Endodermal cell (in vitro differentiated cells): ENCODE measurements at places on chromosomes 13 and 19.
A peak's percentile ranks its signal among the peaks of the same experiment; 100 is the strongest.

GRCh38 chr19:38735257-38735686 is 9.0 kb downstream of the CAPN12 start:
- peaks cover 25% of the 10 kb centered on the region for H3K36me3 ChIP-seq
- DNase-seq, result peak; percentile 92
- H3K4me3 ChIP-seq, result peak overlapping the region; percentile 60
- H3K27ac ChIP-seq, result no peak overlapping the region

GRCh38 chr19:15358918-15359317 is 20.7 kb downstream of the AKAP8 start:
- H3K27me3 ChIP-seq, result no peaks in the 10 kb centered on the region
- peaks cover 67% of the 10 kb centered on the region for H3K36me3 ChIP-seq
- H3K27ac ChIP-seq, result no peak overlapping the region
- no peaks in the 10 kb centered on the region for H3K4me1 ChIP-seq

DNA sequence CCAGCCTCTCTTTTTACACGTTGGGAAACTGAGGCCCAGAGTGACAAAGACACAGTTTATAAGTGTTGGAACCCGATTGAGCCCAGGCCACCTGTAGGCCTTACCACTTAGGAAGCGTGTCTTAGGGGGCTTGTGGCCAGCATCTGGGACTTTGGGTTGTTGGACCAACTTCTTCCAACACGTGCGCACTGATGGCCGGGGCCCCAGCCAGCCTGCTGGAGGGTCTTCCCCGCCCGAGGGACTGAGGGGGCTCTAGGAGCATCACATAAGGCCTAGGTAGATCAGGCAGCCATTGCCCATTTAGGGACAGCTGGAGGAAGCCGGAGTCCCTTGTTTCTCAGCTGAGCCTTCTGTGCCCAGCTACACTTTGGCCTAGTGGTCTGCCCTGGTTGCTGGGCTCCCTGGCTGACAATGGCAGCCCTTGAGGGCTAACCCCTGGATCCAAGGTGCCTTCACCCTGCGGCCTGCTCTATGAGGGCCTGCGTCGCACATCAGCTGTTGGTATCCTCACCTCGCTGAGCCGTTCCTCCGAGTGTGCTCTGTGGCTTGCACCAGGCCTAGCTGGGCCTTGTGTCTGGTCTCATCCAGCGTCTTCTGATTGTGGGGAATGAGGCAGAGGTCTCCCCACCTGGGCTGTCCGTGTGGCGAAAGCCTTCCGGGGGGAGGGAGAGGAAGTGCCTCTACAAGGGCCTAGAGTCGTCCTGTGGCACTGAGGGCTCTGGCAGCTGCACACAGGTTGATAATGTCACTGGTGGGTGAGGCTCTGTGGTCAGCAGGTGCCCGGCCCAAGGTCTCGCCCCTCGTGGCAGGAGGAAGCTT is 1.2 kb downstream of the RAB11B start:
- peak overlapping the region; percentile 79 for H3K4me3 ChIP-seq
- H3K27me3 ChIP-seq, result no peaks in the 10 kb centered on the region

DNA sequence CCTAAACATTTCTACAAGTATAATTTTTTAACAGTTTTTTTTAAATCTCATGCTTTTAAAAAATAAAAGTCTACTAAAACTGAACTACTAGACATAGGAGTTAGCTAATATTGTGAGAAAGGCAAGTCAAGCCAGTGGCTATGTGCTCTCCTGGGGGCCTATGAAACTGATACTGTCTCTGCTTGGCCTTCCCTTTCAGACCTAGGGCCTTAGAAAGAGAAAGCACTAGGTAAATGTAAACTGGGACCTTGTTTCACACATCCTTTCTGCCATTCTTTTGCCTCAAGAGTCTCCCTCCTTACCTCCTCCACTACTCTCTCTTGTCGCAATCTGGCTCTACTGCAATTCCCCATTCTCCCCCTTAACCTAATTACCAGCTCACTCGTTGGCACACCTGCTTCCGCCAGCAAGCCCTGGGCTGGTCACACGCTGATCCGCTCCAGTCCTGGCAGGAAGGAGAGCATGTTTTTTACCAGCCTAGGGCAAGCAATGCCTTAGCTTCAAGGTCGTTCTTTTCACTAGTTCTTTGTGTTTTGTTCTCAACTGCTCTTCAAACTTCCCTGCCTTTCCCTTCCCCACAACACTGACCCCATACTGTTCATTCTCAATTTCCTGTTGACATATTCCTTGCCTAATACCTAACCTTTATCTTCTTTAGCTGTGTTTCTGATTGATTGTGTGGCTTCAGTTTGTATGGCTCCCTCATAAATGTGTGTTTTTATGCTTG is 23.1 kb downstream of the TBC1D4 start:
- no peak overlapping the region for H3K27ac ChIP-seq
- peak; percentile 59 for DNase-seq
- peaks cover 66% of the 10 kb centered on the region for H3K27me3 ChIP-seq
- H3K4me1 ChIP-seq, result no peaks in the 10 kb centered on the region

DNA sequence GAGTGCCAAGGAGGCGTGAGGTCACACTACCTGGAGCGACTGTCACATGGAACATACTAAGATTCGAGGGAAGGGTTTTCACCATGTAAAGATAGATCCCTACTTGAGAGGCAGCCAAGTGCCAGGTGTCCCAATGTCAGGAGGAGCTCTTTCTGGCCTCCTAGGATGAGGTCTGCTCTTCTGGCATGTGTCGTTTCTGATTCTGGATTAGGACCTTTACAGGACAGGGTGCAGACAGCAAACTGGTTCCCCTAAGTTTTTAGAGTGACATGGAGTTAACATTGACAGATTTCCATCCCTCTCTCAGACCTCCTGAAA is 75.3 kb downstream of the ZNF536 start:
- DNase-seq, result no peak
- no peaks in the 10 kb centered on the region for H3K36me3 ChIP-seq
- H3K27ac ChIP-seq, result no peak overlapping the region
- H3K4me1 ChIP-seq, result no peaks in the 10 kb centered on the region

GRCh38 chr19:58304748-58305064 is 471 bp upstream of the ERVK3-1 start:
- DNase-seq, result no peak
- H3K27ac ChIP-seq, result no peak overlapping the region
- H3K4me3 ChIP-seq, result peak overlapping the region; percentile 98

DNA sequence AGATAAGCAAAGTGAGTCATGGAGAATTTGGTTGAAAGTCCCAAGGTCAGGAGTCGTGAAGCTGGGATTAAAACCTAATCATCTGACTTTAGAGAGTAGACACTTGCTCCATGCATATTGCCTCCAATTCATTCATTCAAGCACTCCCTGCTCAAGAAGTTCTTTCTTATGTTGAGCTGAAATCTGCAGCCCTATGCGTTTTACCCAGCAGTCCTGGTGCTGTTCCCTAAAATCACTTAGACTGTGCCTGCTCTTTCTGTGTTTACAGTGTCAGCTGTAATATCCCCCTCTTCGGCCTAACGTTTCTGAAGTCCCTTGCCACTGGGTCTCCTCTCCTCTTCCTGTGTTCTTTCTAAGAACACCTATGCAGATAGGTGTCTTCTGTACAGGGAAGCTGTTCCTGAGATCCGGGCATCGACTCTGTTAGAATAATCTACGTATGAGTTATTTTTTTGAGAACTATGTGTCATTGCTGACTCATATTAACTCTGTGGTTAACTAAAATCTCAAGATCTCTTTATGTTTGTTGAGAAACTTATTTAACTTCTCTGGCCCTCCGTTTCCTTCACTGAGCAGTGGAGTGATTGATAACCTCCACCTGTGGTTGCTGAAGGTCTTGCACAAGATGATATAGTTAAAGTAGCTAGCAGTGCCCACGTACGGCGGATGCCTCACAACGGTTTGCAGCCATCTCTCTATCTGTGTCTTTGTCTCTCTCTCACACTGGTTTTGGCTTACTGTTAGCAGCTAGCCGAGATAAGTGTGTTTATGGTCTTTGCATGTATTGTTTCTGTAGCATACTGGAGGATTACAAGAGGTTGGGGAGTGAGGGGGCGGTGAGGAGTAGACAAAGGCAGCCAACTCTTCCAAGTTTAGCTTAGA is 4.7 kb downstream of the ALOX5AP start:
- peaks cover 11% of the 10 kb centered on the region for H3K4me1 ChIP-seq
- DNase-seq, result peak; percentile 73
- H3K27ac ChIP-seq, result peak overlapping the region; percentile 0
- no peaks in the 10 kb centered on the region for H3K36me3 ChIP-seq

- H3K27ac ChIP-seq, result no peak overlapping the region
- no peaks in the 10 kb centered on the region for H3K4me1 ChIP-seq
- no peaks in the 10 kb centered on the region for H3K36me3 ChIP-seq
- H3K4me3 ChIP-seq, result no peak overlapping the region
- no peaks in the 10 kb centered on the region for H3K27me3 ChIP-seq
Measured at GRCh38 chr19:23999821-24000610, 85.3 kb downstream of the ZNF726 start.

GRCh38 chr19:49020342-49020741 is 3.5 kb upstream of the LHB start:
- peak; percentile 83 for DNase-seq
- H3K27ac ChIP-seq, result no peak overlapping the region
- no peak overlapping the region for H3K4me3 ChIP-seq
- no peaks in the 10 kb centered on the region for H3K4me1 ChIP-seq

- H3K27me3 ChIP-seq, result no peaks in the 10 kb centered on the region
- H3K4me1 ChIP-seq, result peaks cover 4% of the 10 kb centered on the region
- peak; percentile 44 for DNase-seq
- H3K4me3 ChIP-seq, result no peak overlapping the region
- no peak overlapping the region for H3K27ac ChIP-seq
- H3K36me3 ChIP-seq, result peaks cover 42% of the 10 kb centered on the region
Measured at GRCh38 chr13:98345107-98345935, 168.3 kb upstream of the RNF113B start.

GRCh38 chr13:98675837-98676236 is 76.6 kb downstream of the SLC15A1 start:
- H3K27ac ChIP-seq, result no peak overlapping the region
- no peak overlapping the region for H3K4me3 ChIP-seq
- no peaks in the 10 kb centered on the region for H3K27me3 ChIP-seq
- no peaks in the 10 kb centered on the region for H3K4me1 ChIP-seq
- DNase-seq, result no peak

DNA sequence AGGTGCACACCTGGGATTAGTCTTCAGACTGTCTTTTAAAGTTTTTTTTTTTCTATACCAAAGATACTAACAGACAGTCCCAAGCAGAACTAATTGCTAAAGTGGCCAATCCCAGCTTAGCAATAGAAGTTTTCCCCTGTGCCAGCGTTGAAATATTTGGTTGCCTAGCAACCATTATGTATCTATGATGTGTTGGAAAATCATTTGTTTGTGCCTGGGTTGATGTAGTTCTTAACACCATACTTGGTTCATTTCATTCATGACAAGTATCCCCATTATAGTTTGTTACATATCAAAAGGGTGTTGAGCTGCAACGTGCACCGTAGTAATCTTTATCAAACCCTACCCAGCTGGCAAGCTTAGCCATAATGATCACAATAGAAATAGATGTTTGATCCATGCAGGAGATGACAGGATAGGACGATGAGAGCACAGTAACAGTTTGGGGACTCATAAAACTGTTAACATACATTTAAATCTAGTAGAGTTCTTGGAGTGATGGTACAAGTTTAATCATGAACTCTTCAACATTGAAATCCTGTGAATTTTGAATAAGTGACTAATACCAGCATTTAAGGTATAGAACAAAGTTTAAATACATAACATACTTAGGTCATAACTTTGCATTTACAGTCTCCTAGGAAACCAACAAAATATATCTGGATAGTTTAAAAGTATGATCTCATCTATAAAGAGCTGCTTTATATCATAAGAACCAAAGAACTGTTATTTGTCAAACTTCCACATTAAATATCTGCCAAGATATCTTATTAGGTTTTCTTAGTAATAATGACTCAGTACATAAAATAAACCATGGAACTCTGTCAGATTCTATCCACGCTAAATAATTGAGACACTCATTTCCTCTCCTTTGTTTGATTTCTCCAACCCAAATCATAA is 73.4 kb downstream of the MBNL2 start:
- no peak overlapping the region for H3K4me3 ChIP-seq
- no peaks in the 10 kb centered on the region for H3K36me3 ChIP-seq
- peak overlapping the region; percentile 4 for H3K27ac ChIP-seq
- H3K27me3 ChIP-seq, result peaks cover 18% of the 10 kb centered on the region
- no peak for DNase-seq

- DNase-seq, result no peak
- H3K36me3 ChIP-seq, result no peaks in the 10 kb centered on the region
- H3K27me3 ChIP-seq, result no peaks in the 10 kb centered on the region
Measured at GRCh38 chr13:23716401-23716800, 146.2 kb downstream of the TNFRSF19 start.

DNA sequence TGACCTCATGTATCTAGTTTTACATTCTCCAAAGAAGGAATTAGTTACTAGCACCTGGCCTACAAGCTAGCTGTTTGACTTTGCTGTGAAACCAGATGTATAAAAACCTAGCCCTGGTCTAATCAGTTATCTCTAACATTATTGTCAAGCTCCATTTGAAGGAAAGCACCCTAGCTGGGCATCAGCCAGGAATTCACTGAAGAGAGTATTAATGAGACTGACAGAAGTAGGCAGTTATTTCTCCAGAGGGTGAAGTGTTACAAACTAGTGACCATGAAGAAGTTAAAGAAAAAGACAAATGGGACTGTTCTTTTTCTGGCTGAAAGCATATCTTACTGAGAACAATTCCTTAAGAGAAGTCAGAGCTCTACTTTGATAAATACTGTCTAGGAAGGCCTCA is 2529.3 kb upstream of the PCDH20 start:
- no peaks in the 10 kb centered on the region for H3K36me3 ChIP-seq
- no peak overlapping the region for H3K27ac ChIP-seq
- no peaks in the 10 kb centered on the region for H3K27me3 ChIP-seq
- H3K4me1 ChIP-seq, result no peaks in the 10 kb centered on the region

GRCh38 chr13:96710166-96710862 is 284.0 kb downstream of the OXGR1 start:
- H3K27ac ChIP-seq, result no peak overlapping the region
- H3K4me3 ChIP-seq, result no peak overlapping the region
- no peaks in the 10 kb centered on the region for H3K4me1 ChIP-seq
- no peaks in the 10 kb centered on the region for H3K27me3 ChIP-seq

DNA sequence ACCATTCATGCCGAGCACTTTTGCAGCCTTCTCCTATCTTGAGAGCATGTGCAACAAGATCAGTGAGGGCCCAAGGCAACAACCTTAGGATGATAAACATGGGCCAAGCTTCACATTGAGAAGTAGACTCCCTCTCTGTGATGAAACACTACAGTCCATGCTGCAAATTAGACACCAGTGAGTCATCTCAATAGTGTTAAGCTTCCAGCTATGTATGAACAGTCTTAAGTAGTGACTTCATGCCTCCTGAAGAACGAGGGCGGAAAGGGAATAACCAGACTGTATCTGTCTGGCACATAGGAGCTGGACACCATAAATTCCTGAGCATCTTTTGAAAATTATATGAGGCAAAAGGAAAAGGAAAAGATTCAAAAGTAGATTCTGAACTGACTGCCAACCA is 309.9 kb upstream of the SLITRK1 start:
- DNase-seq, result no peak
- H3K4me1 ChIP-seq, result no peaks in the 10 kb centered on the region
- H3K27ac ChIP-seq, result no peak overlapping the region
- H3K4me3 ChIP-seq, result no peak overlapping the region

- no peak overlapping the region for H3K4me3 ChIP-seq
- H3K27me3 ChIP-seq, result no peaks in the 10 kb centered on the region
- DNase-seq, result peak; percentile 38
- no peak overlapping the region for H3K27ac ChIP-seq
- H3K4me1 ChIP-seq, result no peaks in the 10 kb centered on the region
- H3K36me3 ChIP-seq, result no peaks in the 10 kb centered on the region
Measured at GRCh38 chr13:45809801-45810394, 41.7 kb downstream of the SIAH3 start.

GRCh38 chr19:7983995-7984837 is 21.2 kb downstream of the ELAVL1 start:
- peaks cover 91% of the 10 kb centered on the region for H3K36me3 ChIP-seq
- H3K4me1 ChIP-seq, result peaks cover 6% of the 10 kb centered on the region
- DNase-seq, result no peak

GRCh38 chr13:70938462-70938861 is 830.2 kb upstream of the KLHL1 start:
- no peaks in the 10 kb centered on the region for H3K27me3 ChIP-seq
- DNase-seq, result no peak
- H3K4me3 ChIP-seq, result no peak overlapping the region
- no peaks in the 10 kb centered on the region for H3K4me1 ChIP-seq
- no peak overlapping the region for H3K27ac ChIP-seq
